Activated CD4-positive, alpha-beta T cell treated with anti-CD3 and anti-CD28 coated beads, Interleukin-2, amount 10 ng/mL, durations not matched to agents 7 days and 5 days (primary cell): ENCODE measurements at places on chromosomes 7 and 10.
A peak's percentile ranks its signal among the peaks of the same experiment; 100 is the strongest.

DNA sequence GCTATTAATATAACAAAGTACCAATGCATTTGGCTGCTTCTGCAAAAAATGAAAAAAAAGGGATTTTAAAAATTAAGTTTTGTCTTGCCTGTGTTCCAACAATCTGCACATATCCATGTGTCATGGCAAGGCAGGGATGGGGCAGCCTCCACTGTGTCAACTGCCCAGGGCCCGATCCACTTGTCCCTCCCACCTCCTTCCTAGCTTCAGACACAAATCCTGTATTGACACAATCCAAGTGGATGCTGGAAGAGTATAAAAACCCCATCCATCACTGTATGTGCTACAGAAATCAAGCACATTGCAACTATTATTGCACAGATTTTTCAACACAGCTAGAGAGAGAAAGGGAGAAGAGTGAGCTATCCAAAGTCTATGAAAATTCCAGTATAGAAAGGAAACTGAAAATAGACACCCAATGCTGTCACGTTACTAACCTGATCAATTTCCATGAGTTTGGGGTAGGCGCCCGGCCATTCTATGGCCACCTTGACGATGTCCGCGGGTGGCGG is 106.4 kb downstream of the ELMO1 start:
- DNase-seq, result no peak

GRCh38 chr10:52454491-52454890 is 140.4 kb downstream of the DKK1 start:
- no peak for DNase-seq

DNA sequence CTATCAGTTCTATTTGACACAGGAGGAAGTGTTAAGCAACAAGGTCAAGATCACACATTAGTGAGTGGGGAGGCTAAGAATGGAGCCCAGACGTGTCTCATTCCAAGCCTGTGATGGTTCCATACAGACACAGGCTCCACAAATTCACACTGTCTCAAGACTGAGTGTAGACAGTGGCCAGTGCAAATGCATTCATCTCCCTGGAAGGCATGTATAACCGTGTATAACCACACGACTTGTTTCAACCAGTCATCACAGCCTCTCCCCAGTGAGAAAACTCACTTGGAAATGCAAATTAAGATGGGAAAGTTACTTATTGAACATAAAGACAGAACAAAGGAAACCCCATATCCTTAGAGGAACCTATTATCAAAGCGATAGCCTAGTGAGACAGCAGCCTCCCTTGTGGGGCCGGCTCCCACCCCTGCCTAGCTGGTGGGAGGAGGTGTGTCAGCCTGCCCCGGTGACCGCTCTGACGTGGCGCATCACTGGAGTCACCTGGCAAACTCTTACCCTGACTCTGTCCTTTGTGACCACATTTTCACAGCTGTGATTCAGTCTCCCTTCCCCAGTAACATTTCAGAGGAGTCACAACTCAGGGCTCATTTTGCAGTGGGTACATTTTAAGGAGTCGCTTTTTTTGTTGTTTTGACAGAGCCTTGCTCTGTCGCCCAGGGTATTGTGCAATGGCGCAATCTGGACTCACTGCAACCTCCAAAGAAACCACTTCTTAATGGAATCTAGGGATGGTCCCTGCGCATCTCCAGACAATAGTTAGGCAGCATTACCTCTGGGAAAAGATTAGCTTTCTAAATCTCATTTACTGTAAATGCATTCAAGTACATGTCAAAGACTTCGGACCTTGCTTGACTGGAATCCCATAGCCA is 126.6 kb upstream of the PARD3 start:
- no peak for DNase-seq

DNA sequence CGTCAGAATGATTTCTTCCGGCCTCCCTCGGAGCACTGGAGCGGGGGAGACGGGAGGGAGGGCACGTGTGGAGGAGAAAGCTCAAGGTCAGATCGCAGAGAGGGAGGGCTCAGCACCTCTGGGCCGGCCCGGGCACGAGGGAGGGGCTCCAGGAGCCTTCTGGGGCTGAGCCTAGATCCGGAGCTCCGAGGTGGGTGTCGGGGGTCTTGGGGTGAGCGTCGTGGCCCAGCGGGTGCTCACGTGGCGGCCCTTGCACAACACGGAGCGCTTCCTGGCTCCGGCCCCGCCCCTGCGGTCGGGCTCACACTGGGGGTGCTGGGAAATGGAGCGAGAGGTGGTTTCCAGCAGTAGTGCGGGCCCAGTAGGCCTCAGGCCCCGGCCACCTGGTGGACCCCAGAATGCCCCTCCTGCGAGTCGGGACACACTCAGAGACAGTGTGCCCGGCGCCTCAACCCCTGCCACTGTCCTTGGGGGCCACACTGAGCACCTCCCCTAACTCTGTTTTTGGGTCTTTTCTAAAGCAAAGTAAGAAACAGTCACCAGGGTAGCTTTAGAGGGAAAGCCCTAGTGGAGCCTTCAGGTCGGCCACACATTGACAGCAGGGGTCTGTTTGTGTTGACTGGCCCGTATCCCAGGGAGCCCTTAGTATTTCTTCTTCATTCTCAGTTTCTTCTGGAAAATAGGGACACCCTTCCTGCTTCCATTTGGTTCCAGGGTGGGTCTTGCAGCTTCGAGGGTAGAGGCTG is 798 bp downstream of the PPIF start:
- peak; percentile 79 for DNase-seq
